Stimulated activated CD8-positive, alpha-beta memory T cell treated with anti-CD3 and anti-CD28 coated beads, Interleukin-2, amount 100 ng/mL, for 1 hour (primary cell): ENCODE measurements at places on chromosomes 4 and X.

DNA sequence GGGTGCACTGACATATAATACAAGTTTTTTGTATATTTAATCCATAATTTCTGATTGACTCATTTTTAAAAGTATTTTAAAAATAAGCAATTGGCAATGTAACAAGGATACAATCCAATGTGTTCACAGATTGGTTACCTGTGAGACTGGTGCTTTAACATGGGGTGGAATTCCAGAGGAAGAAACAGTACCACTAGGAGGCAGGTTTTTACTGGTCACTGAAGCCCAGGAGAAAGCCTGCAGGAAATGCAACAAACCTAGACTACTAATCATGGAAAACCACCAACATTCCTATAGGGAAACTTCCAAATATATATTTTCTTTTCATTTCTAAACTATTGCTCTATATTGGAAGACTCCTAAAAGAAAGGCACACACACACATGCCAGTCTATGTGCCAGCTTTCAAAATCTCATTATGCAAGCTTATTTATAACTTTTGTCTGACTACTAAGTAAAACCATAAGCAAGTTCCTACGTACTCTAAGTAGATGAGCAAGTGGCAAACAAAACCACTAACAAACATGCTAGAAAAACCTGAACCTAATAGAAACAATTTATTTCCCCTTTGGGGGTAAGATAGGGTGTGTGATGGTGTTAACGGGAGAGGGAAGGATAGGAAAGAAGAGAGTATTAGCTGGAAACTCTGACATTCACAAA is 19.2 kb downstream of the G3BP2 start:
- no peak for DNase-seq

- no peak for DNase-seq
Measured at GRCh38 chr4:23233596-23233995, 540.9 kb downstream of the GBA3 start.

DNA sequence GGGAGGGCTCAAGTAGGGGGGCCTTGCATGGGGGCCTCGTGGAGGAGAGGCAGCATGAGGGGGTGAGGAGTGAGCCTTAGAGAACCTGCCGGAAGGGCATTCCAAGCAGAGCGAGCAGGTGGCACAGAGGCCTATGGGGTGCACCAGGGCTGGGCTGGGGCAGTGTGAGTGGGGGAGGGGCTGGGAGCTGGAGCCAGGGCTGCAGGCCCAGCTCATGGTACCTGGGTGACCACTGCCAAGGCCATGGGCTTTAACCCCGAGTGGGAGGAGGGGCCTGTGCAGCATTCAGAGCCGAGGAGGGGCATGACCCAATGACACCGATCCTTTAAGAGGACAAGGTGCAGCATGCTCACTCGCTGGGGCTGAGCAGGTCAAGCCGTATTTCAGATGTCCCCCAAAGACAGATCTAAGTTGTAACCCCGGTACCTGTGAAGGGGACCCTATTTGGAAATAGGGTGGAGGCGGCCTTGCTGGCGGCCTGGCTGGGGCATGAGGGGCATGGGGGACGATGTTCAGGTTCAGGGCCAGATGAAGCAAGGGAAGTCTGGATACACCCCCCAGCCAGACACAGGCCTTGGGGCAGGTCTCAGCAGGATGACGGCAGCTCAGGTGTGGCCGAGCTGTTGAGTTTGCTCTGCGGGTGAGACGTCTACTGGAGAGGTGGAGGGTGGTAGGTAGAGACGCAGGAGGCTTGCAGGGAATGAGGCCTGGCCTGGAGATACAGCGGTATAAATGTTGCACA is 137.0 kb downstream of the CPZ start:
- DNase-seq = no peak

GRCh38 chr4:54574500-54574899 is 83.3 kb upstream of the KIT start:
- no peak for DNase-seq

- DNase-seq = no peak
Measured at GRCh38 chr4:76725039-76725438, 172.9 kb downstream of the SOWAHB start.
